Prostate gland (tissue), 2 donors: ENCODE measurements at places on chromosomes 2 and 18. TPM values are rescaled to one million over a fixed set of nuclear protein-coding genes. Genes with fewer than 3 reads are reported as not detected.

DNA sequence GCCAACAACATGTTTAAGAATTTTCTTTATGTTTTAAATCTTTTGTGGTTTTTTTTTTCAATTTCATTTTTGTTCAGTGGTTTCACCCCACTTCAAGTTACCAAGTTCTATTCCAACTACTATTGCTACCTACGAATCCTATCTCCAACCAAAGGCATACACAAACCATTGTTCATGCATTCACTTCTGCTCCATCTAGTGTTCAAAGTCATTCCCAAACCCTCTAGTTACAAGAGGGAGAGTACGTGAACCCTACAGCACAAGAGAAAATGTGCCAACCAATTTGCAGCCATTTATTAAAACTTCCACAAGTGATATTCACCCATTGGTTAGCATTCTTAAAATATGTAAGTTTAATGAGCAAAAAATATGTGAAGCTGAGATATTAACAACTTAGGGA, 295.1 kb upstream of the KYNU start:
- H3K36me3 ChIP-seq, result no peaks in the 10 kb centered on the region
- H3K4me1 ChIP-seq, result no peaks in the 10 kb centered on the region
- DNase-seq, result no peak
- no peak overlapping the region for H3K27ac ChIP-seq

Gene MLPH
- total RNA-seq, result 393 TPM

- peak overlapping the region; percentile 92 for H3K27ac ChIP-seq
- no peak for DNase-seq
- no peaks in the 10 kb centered on the region for H3K27me3 ChIP-seq
- H3K4me3 ChIP-seq, result no peak overlapping the region
These were observed 2.1 kb downstream of the SPOPL start for GRCh38 chr2:138503652-138504051.

- H3K27ac ChIP-seq, result no peak overlapping the region
- H3K27me3 ChIP-seq, result no peaks in the 10 kb centered on the region
- no peak for DNase-seq
These were observed 6.9 kb downstream of the ZNF24 start for GRCh38 chr18:35337286-35337685.

DNA sequence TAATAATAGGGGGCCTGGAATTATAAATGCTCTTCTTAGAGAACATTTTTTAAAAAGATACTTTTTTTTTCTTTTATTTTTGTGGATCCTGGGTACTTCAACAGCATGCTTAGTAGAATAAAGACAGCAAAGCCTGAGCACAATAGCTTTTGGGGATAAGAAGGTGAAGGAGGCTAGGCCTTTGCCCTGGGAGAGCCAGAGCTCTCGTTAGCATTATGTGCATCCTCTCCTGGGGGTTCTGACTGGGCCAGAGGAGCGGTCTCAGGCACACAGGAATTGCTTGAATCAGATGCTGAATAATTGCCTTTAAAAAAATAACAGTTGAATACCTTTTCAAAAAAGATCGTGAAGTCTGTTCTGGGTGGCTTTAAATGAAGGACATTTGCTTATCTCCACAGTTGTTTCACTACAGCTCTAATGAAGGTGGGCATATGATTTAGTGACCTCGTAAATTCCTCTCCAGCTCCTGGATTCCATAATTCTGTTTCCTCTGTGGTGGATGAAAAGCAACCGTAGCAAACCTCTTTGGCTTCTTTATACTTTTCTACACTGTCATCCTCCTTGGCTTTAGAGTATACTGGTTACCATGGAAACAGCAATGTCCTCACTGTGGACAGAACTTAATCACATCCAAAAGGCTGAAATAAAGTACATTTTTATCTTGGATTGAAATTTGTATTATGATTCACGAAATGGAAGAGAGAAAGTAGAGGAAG, 133.8 kb downstream of the MAIP1 start:
- DNase-seq, result no peak
- no peaks in the 10 kb centered on the region for H3K4me1 ChIP-seq
- H3K36me3 ChIP-seq, result no peaks in the 10 kb centered on the region
- no peaks in the 10 kb centered on the region for H3K27me3 ChIP-seq
- no peak overlapping the region for H3K27ac ChIP-seq

- no peaks in the 10 kb centered on the region for H3K36me3 ChIP-seq
- no peak overlapping the region for H3K4me3 ChIP-seq
- DNase-seq, result no peak
- H3K27me3 ChIP-seq, result no peaks in the 10 kb centered on the region
- H3K27ac ChIP-seq, result no peak overlapping the region
These were observed 3.4 kb downstream of the ZNF521 start for GRCh38 chr18:25348386-25349130.

GRCh38 chr2:152054593-152054992, 44.3 kb downstream of the CACNB4 start:
- H3K27me3 ChIP-seq, result no peaks in the 10 kb centered on the region
- DNase-seq, result no peak
- no peak overlapping the region for H3K4me3 ChIP-seq
- no peaks in the 10 kb centered on the region for H3K4me1 ChIP-seq

Gene NTSR2
- 0.34 TPM for total RNA-seq

Gene DES
- total RNA-seq, result 1,584 TPM

DNA sequence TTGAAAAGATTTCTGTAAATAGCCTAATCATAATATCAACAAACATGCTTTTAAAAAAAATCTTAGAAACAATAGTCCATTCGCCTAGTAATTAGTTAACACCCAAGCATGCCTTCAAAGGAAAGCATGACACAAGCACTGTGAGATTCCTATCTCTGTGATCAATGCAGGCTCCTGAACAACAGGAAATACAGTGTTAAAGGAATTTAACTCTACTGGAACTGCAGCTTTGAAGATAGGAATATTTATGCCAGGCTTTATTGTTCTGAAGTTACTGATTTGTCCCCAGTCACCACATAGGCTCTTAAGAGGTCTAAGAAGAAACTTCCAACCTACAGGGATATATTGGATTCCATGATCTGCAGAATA, 15.4 kb upstream of the FAM124B start:
- H3K4me3 ChIP-seq, result no peak overlapping the region
- no peaks in the 10 kb centered on the region for H3K27me3 ChIP-seq
- H3K4me1 ChIP-seq, result no peaks in the 10 kb centered on the region
- H3K27ac ChIP-seq, result no peak overlapping the region
- DNase-seq, result no peak
- no peaks in the 10 kb centered on the region for H3K36me3 ChIP-seq

Gene LBX2
- total RNA-seq, result 1.2 TPM

- H3K27ac ChIP-seq, result peak overlapping the region; percentile 14
- H3K4me3 ChIP-seq, result no peak overlapping the region
- H3K27me3 ChIP-seq, result no peaks in the 10 kb centered on the region
- H3K4me1 ChIP-seq, result no peaks in the 10 kb centered on the region
- H3K36me3 ChIP-seq, result no peaks in the 10 kb centered on the region
- DNase-seq, result peak; percentile 12
These were observed 47.9 kb upstream of the PMAIP1 start for GRCh38 chr18:59851784-59852399.

Gene UCN
- 11.2 TPM for total RNA-seq

DNA sequence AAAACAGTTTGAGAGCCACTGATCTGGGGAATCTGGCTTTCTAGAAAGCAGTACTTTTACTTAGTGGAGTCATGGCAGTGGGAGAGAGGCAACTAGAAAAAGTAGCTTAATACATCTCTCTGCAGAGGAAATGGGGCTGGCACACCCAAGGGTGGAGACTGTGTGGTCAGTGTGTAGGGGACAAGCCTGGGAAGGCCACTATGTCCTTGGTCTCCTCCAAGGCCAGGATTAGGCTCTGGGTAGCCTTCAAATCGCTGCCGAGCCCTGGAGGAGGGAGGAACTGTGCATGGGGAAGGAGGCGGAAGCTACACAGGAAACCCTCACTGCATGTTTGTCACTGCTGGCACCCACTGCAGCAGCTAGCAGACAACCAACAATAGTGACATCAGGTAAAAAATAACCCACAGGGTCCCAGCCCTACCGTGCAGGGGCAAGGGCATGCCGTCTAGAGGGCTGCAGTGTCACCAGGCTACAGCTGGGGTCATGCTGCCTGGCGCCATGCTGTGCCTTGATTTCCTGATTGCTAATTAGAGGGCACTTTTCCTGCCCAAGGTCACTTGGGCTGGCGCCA, 34.8 kb downstream of the LBH start:
- H3K36me3 ChIP-seq, result no peaks in the 10 kb centered on the region
- no peak for DNase-seq
- no peak overlapping the region for H3K4me3 ChIP-seq

Gene TFCP2L1
- 25.7 TPM for total RNA-seq

Gene SLC30A3
- total RNA-seq, result not detected

DNA sequence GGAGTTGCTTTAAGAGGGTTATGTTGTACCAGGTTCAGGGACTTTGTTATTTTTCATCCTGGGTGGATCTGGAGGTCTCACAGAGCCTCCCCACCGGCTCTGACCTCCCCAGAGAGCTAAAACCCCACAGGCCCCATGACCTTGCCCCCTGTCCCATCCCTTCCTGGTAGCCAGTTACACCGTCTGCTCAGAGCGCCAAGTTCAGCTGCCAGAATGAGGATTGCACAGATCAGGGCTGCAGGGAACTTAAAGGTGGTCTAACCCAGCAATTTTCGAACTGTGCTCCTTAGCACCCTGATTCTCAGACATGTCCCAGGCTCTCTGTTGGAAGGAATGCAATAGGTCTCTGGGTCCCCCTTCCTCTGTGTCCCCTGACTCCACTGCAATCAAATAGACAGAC, 32.1 kb downstream of the ATOH8 start:
- H3K36me3 ChIP-seq, result no peaks in the 10 kb centered on the region
- H3K27me3 ChIP-seq, result no peaks in the 10 kb centered on the region
- no peaks in the 10 kb centered on the region for H3K4me1 ChIP-seq
- no peak overlapping the region for H3K4me3 ChIP-seq
- no peak for DNase-seq

Gene KCNS3
- 106 TPM for total RNA-seq

DNA sequence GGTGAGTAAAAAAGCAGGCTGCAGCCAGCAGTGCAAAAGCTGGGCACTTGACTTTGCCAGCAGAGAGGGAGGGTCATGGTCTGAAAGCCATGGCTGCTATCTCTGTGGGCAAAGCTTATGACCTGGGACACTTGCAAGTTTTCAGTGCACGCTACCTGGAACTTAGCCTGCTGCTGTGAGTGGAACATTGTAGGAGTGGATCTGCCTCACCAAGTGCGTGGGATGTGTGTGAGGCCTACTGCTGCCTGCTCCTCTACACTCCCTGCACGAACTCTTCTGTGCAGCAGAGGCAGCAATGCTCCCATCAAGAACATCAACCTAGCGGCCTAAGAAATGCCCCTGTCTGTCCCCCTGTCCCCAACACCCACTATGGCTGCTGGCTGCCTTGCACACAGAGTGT, 344.1 kb upstream of the REG3G start:
- H3K27ac ChIP-seq, result no peak overlapping the region
- H3K4me3 ChIP-seq, result no peak overlapping the region
- no peaks in the 10 kb centered on the region for H3K27me3 ChIP-seq

- H3K27ac ChIP-seq, result no peak overlapping the region
- no peak overlapping the region for H3K4me3 ChIP-seq
- no peaks in the 10 kb centered on the region for H3K27me3 ChIP-seq
- no peaks in the 10 kb centered on the region for H3K36me3 ChIP-seq
These were observed 91.5 kb downstream of the TPGS2 start for GRCh38 chr18:36737316-36737715.

GRCh38 chr2:156436497-156437085, 412 bp downstream of the GPD2 start:
- no peaks in the 10 kb centered on the region for H3K36me3 ChIP-seq
- no peaks in the 10 kb centered on the region for H3K4me1 ChIP-seq
- peak overlapping the region; percentile 61 for H3K4me3 ChIP-seq
- peak overlapping the region; percentile 99 for H3K27ac ChIP-seq
- H3K27me3 ChIP-seq, result no peaks in the 10 kb centered on the region

- H3K4me3 ChIP-seq, result no peak overlapping the region
- H3K27me3 ChIP-seq, result no peaks in the 10 kb centered on the region
- H3K4me1 ChIP-seq, result no peaks in the 10 kb centered on the region
- no peaks in the 10 kb centered on the region for H3K36me3 ChIP-seq
These were observed 140.0 kb upstream of the NOL4 start for GRCh38 chr18:34364699-34365098.

GRCh38 chr2:72988726-72989273, 71.5 kb downstream of the EMX1 start:
- no peak overlapping the region for H3K4me3 ChIP-seq
- no peaks in the 10 kb centered on the region for H3K27me3 ChIP-seq
- H3K27ac ChIP-seq, result no peak overlapping the region
- DNase-seq, result no peak
- no peaks in the 10 kb centered on the region for H3K36me3 ChIP-seq
- no peaks in the 10 kb centered on the region for H3K4me1 ChIP-seq

Gene MC2R
- not detected for total RNA-seq

Gene CD8A
- 1.3 TPM for total RNA-seq

Gene FN1
- 257 TPM for total RNA-seq

Gene DOK6
- total RNA-seq, result 0.73 TPM

- H3K27me3 ChIP-seq, result no peaks in the 10 kb centered on the region
- no peaks in the 10 kb centered on the region for H3K4me1 ChIP-seq
- no peaks in the 10 kb centered on the region for H3K36me3 ChIP-seq
These were observed 102.4 kb downstream of the GALNT3 start for GRCh38 chr2:165691615-165692014.

GRCh38 chr2:39881948-39882347, 102.9 kb upstream of the THUMPD2 start:
- H3K4me1 ChIP-seq, result no peaks in the 10 kb centered on the region
- H3K4me3 ChIP-seq, result no peak overlapping the region
- H3K27me3 ChIP-seq, result no peaks in the 10 kb centered on the region
- no peaks in the 10 kb centered on the region for H3K36me3 ChIP-seq

Gene METTL8
- total RNA-seq, result 8.1 TPM

- H3K27ac ChIP-seq, result peak overlapping the region; percentile 65
- no peaks in the 10 kb centered on the region for H3K36me3 ChIP-seq
- no peak for DNase-seq
- H3K4me3 ChIP-seq, result peak overlapping the region; percentile 27
These were observed 50.2 kb upstream of the SIGLEC15 start for GRCh38 chr18:45775241-45775676.

Gene TTC21B
- total RNA-seq, result 49.6 TPM

- no peaks in the 10 kb centered on the region for H3K36me3 ChIP-seq
- H3K4me3 ChIP-seq, result peak overlapping the region; percentile 17
- no peaks in the 10 kb centered on the region for H3K27me3 ChIP-seq
- H3K4me1 ChIP-seq, result peaks cover 4% of the 10 kb centered on the region
- DNase-seq, result no peak
These were observed 36.9 kb upstream of the ITM2C start for GRCh38 chr2:230827774-230828271.

DNA sequence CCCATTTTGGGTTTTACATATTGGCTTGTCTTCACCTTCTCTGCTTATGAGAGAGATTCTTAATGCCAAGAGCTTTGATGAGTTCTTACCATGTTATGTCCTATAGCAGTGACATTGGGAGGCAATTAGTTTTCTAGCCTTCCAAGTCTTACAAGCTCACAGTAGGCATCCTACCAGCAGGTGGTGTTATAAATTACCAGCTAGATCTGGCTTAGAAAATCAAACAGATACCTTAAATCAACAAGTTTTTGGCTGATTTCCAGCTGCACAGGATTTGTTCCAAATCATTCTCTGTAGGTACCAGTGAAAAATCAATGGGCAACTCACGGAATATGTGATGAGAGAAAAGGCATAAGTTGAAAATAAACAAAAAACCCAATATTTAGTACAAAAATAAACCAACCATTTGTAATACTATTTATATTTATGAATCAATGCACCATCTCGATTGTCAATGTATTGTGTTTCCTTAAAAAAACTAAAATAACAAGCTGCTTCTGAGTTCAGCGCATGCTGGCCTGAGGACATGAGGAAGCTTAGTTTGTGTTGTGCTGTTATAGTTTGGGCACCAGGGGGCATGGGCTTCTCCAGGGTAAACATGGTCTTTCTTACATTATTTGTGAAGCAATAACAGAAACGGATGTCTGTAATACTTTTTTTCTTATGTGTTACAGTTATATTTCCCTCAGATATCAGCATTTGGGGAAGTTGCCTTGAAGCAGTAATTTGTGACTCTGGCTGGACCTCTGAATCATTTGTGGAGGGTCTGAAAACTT, 34.1 kb upstream of the NXPH2 start:
- no peaks in the 10 kb centered on the region for H3K27me3 ChIP-seq
- H3K36me3 ChIP-seq, result no peaks in the 10 kb centered on the region
- H3K27ac ChIP-seq, result no peak overlapping the region
- no peak for DNase-seq
- no peaks in the 10 kb centered on the region for H3K4me1 ChIP-seq
